ENCODE measurements at places on chromosomes 6 and 20.

GRCh38 chr20:44833437-44833836, 23.1 kb upstream of the RIMS4 start:
- H3K4me3 ChIP-seq, result no peak overlapping the region
- no peaks in the 10 kb centered on the region for H3K36me3 ChIP-seq
- no peak overlapping the region for H3K27ac ChIP-seq
- H3K4me1 ChIP-seq, result no peaks in the 10 kb centered on the region

GRCh38 chr6:151294561-151295101, 54.9 kb downstream of the AKAP12 start:
- no peak for DNase-seq
- no peaks in the 10 kb centered on the region for H3K27me3 ChIP-seq
- H3K4me3 ChIP-seq, result no peak overlapping the region
- H3K36me3 ChIP-seq, result no peaks in the 10 kb centered on the region
- H3K27ac ChIP-seq, result no peak overlapping the region
- H3K4me1 ChIP-seq, result no peaks in the 10 kb centered on the region

DNA sequence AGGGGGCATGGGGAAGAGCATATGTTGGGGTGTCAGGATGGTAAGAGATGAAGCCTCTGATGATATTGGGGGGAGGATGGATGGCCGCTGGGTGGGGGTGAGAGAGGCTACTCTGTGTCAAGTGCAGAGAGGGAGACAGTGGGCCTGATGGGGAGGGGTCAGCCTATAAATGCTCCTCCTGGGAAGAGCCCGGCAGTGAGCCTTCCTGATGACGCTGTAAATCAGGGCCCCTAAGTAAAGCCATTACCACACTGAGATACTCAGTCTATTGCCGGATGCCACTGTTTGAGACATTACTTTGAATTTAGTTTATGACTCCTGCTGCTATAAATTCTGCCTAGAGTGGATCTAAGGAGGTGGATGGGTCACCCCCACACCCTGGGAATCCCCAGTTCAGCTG, 28.1 kb downstream of the LRFN2 start:
- no peak overlapping the region for H3K27ac ChIP-seq
- no peak overlapping the region for H3K4me3 ChIP-seq
- H3K36me3 ChIP-seq, result no peaks in the 10 kb centered on the region

DNA sequence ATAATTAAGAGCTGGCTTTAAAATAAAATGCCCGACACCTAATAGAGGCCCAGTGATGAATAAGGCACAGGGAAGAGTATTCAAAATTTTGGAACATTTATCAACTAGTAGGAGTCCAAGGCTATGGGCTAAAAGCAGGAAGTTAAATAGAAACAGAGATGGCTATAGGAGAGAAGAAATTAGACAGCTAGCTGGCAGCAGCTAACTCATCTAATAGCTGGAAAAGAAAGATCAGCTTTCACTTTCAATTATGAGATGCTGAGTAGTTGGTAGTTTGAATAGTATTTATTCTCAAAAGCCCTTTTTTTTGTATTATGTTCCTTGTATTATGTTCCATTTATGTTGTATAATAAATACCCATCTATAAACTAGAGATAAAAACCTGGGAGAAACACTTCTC, 215.7 kb downstream of the SLC35F1 start:
- no peaks in the 10 kb centered on the region for H3K27me3 ChIP-seq
- no peak overlapping the region for H3K27ac ChIP-seq
- H3K36me3 ChIP-seq, result no peaks in the 10 kb centered on the region
- H3K4me1 ChIP-seq, result no peaks in the 10 kb centered on the region
- H3K4me3 ChIP-seq, result no peak overlapping the region

DNA sequence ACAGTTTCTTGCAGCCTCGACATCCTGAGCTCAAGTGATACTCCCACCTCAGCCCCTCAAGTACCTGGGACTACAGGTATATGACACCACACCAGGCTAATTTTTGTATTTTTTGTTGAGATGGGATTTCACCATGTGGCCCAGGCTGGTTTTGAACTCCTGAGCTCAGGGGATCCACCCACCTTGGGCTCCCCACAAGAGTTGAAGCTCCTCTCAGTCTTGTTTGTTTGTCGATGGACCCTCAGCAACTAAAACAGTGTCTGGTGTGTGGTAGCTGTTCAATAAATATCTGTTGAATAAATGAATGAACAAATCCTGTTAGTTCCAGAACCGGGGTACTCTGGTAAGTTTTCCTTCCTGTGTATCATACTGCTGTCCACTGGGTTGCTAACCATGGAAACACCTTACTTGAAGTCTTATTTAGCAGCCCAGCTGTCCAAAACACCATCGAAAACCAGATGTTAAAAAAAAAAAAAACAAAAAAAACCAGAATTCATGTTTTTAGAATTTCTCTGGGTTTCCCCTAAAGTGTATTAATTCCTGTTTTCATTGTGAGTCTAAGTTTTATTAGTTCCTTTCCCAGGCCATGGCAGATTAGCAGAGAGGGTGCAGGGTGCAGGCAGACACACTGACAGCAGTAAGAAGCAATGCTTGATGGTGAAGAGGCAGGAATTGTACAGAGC, 7.8 kb upstream of the EZR start:
- no peaks in the 10 kb centered on the region for H3K27me3 ChIP-seq
- no peak overlapping the region for H3K4me3 ChIP-seq
- no peaks in the 10 kb centered on the region for H3K36me3 ChIP-seq

GRCh38 chr20:62860391-62860923, 1.2 kb downstream of the TCFL5 start:
- H3K4me1 ChIP-seq, result no peaks in the 10 kb centered on the region
- no peak for DNase-seq
- no peaks in the 10 kb centered on the region for H3K36me3 ChIP-seq
- peak overlapping the region; percentile 61 for H3K4me3 ChIP-seq
- H3K27me3 ChIP-seq, result no peaks in the 10 kb centered on the region
- no peak overlapping the region for H3K27ac ChIP-seq
